Esophagus squamous epithelium (tissue), 5 donors: ENCODE measurements at places on chromosomes 16 and 17.
A peak's percentile ranks its signal among the peaks of the same experiment; 100 is the strongest.

GRCh38 chr16:12881740-12882139, 19.7 kb upstream of the SHISA9 start:
- H3K27ac ChIP-seq: no peak overlapping the region
- H3K36me3 ChIP-seq: no peaks in the 10 kb centered on the region
- H3K27me3 ChIP-seq: peaks cover 5% of the 10 kb centered on the region

GRCh38 chr17:45290269-45290765, 26.5 kb downstream of the MAP3K14 start:
- H3K27ac ChIP-seq: peak overlapping the region; percentile 79
- H3K27me3 ChIP-seq: no peaks in the 10 kb centered on the region
- DNase-seq: no peak
- no peak overlapping the region for H3K4me3 ChIP-seq
- H3K4me1 ChIP-seq: peaks cover 68% of the 10 kb centered on the region

DNA sequence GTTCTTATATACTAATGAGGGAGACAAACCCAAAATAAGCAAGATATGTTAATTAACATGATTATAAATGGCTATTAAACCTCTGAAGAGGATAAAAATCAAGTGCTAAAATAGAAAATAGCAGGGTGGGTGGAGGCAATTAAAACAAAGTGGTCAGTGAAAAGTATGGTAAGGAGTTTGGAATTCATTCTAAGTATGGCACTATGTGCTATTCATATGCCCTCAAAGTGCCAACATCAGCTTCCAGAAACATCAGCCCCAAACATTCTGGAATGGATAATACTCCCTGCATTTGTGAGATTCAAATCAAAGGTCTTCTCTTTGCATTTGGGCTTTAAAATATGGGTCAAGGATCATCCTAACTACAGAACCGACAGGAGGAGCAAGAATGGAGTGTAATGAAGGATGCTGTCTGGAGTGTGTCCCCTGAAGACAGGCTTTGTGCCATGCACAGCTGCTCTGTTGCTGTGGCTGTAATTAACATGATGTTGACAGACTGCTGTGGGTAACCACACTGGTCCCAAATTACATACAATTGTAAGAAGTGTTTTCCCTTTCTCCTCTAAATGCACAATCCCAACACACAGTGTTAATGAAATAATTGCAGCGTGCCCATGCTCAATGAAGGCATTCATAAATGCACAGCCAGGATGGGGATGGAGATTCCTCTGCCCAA, 93.1 kb downstream of the VAT1L start:
- no peak overlapping the region for H3K27ac ChIP-seq
- no peak overlapping the region for H3K4me3 ChIP-seq
- DNase-seq: no peak

- H3K4me1 ChIP-seq: peaks cover 11% of the 10 kb centered on the region
- H3K36me3 ChIP-seq: no peaks in the 10 kb centered on the region
- DNase-seq: no peak
- H3K27ac ChIP-seq: peak overlapping the region; percentile 49
- no peak overlapping the region for H3K4me3 ChIP-seq
These were observed 54.4 kb downstream of the MPRIP start for GRCh38 chr17:17096438-17097178.

- H3K4me1 ChIP-seq: no peaks in the 10 kb centered on the region
- H3K27ac ChIP-seq: no peak overlapping the region
- peaks cover 51% of the 10 kb centered on the region for H3K36me3 ChIP-seq
- H3K27me3 ChIP-seq: no peaks in the 10 kb centered on the region
- no peak overlapping the region for H3K4me3 ChIP-seq
These were observed 18.6 kb downstream of the RAD51C start for GRCh38 chr17:58710948-58711552.

GRCh38 chr16:57998486-57998885, 2.0 kb downstream of the ZNF319 start:
- H3K4me1 ChIP-seq: peaks cover 31% of the 10 kb centered on the region
- no peak for DNase-seq
- peak overlapping the region; percentile 40 for H3K27ac ChIP-seq
- no peaks in the 10 kb centered on the region for H3K27me3 ChIP-seq
- no peak overlapping the region for H3K4me3 ChIP-seq

DNA sequence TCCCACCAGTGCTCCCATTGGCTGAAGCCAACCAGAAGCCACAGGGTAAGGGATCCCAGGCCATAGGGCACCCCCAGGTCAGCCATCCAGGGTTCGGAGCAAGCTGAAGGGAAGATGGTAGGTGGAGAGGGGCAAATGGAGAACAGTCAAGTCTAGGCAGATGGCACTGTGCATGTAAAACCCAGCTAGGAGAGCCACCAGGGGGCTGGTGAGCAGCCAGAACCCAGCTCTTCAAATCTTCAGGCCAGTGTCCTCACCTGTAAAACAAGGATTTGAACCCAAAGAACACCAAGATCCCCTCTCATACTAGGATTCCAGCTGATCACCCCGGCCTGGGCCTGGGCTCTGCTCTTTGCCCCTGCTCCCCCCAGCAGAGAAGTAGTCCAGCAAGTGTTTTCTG, 43.5 kb downstream of the GINS3 start:
- H3K27ac ChIP-seq: no peak overlapping the region
- no peak for DNase-seq
- H3K4me3 ChIP-seq: no peak overlapping the region
- H3K27me3 ChIP-seq: no peaks in the 10 kb centered on the region
- no peaks in the 10 kb centered on the region for H3K36me3 ChIP-seq

- no peak overlapping the region for H3K27ac ChIP-seq
- peaks cover 5% of the 10 kb centered on the region for H3K4me1 ChIP-seq
- no peak overlapping the region for H3K4me3 ChIP-seq
- peaks cover 21% of the 10 kb centered on the region for H3K36me3 ChIP-seq
These were observed 9.7 kb upstream of the CLEC18A start for GRCh38 chr16:69941251-69942098.

DNA sequence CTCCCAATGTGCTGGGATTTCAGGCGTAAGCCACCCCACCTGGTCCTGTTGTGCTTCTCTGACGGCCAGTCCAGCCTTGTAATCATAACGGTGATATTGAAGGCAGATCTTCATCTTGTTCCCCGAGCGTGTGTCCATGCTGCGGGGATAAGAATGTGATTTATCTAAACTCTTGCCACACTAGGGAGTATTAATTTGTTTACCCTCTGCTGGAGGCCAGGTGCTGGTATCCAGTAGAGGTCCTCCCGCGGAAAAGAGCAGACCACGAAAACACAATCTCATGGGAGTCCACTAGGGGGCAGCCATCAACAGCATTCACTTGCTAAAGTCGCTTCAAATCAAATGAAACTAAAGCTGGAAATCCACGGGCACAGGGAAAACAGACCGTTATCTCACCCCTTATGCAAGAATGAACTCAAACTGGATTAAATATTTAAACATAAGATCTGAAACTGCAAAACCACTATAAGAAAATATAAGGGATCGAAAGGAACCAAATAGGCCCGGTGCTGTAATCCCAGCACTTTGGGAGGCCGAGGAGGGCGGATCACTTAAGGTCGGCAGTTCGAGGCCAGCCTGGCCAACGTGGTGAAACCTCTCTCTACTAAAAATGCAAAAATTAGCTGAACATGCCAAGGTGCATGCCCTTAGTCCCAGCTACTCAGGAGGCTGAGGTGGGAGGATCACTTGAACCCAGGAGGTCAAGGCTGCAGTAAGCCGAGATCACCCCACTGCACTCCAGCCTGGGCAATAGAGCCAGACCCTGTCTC, 22.3 kb upstream of the RBBP6 start:
- no peak for DNase-seq
- no peaks in the 10 kb centered on the region for H3K27me3 ChIP-seq
- H3K4me3 ChIP-seq: no peak overlapping the region
- H3K4me1 ChIP-seq: peaks cover 5% of the 10 kb centered on the region

GRCh38 chr17:11318207-11318606, 77.2 kb downstream of the SHISA6 start:
- H3K4me3 ChIP-seq: no peak overlapping the region
- no peaks in the 10 kb centered on the region for H3K27me3 ChIP-seq
- H3K36me3 ChIP-seq: no peaks in the 10 kb centered on the region
- DNase-seq: no peak
- H3K27ac ChIP-seq: no peak overlapping the region
